ENCODE measurements at places on chromosomes 16 and 17. TPM values are rescaled to one million over a fixed set of nuclear protein-coding genes. Genes with fewer than 3 reads are reported as not detected.

C16orf96 gene
- total RNA-seq, result 0.05 TPM

BIRC5 gene
- total RNA-seq, result 1.2 TPM

CBLN1 gene
- 0.89 TPM for total RNA-seq

DNA sequence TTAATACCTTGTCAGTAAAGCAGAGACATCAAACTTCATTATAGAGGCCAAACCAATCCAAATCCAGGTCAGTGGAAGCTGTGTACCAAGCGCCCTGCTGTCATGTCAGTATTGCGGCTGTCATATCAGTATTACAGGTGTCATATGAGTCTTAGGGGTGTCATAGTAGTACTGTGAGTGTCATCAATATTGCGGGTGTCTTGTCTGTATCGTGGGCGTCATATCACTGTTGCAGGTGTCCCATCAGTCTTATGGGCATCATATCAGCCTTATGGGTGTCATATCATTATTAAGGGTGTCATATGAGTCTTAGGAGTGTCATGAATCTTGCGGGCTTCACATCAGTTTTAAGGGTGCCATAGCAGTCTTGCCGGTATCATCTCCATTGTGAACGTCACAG, 6.0 kb upstream of the PRDM7 start:
- no peak for DNase-seq

- no peak for DNase-seq
Measured at GRCh38 chr17:13475574-13476223, 126.0 kb downstream of the HS3ST3A1 start.

Data from Right ventricle myocardium inferior (tissue), 1 donor.